ENCODE measurements at places on chromosomes 1 and 21.
A peak's percentile ranks its signal among the peaks of the same experiment; 100 is the strongest.

DNA sequence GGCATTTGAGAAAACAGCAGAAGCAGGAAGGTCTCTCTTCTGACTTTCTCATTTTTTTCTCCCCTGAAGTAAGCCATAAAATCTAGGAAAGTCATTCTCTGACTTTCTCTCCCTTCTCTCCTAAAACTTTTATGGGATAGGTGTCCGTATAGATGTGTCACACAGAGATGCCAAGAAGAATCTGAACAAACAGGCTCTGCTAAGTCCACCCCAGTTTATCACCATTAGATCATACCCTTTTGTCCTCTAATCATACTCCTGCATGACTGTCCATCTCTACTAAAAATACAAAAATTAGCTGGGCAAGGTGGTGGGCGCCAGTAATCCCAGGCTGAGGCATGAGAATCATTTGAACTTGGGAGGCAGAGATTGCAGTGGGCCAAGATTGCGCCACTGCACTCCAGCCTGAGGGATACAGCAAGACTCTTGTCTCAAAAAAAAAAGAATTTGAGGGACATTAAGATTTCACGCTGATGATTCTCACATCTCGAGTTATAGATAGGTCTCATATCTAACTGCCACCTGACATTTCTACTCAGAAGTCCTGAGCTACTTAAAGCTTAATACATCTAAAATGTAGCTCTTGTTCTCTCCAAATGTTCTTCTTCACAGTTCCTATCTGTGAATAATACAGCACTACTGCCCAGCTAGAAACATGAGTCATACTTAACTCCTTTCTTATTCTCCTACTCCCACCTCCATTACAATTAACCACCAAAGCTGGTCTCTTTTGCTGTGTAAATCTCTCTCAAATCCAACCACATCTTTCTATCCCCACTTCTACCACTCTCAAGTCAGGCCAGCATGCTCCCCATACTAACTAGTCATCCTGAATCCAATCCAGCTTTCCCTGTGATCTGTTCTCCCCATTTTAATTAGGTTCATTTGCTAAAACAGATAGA is 47.7 kb downstream of the ZNF644 start:
- peak; percentile 18 for DNase-seq

GRCh38 chr1:75632350-75632949 is 21.5 kb upstream of the SLC44A5 start:
- DNase-seq, result peak; percentile 44

DNA sequence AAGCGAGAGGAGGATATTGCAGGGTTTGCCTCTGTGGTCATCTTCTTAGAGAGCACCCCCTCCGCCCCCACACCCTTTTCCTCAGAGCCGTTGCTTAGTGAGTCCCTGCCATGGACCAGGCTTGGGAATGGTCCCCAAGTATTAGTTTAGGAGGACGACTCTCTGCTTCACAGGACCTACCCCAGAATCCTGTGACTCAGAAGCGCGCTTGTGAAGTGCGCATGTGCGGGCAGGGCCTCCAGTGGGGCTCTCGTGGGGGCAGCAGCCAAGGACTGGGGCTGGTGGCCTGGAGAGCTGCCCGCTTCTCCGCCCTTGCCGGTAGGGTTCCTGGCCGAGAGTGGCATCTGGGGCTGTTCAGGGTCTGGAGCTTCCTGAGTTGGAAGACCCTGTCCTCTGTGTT is 37.3 kb upstream of the HMGN1 start:
- DNase-seq, result no peak

DNA sequence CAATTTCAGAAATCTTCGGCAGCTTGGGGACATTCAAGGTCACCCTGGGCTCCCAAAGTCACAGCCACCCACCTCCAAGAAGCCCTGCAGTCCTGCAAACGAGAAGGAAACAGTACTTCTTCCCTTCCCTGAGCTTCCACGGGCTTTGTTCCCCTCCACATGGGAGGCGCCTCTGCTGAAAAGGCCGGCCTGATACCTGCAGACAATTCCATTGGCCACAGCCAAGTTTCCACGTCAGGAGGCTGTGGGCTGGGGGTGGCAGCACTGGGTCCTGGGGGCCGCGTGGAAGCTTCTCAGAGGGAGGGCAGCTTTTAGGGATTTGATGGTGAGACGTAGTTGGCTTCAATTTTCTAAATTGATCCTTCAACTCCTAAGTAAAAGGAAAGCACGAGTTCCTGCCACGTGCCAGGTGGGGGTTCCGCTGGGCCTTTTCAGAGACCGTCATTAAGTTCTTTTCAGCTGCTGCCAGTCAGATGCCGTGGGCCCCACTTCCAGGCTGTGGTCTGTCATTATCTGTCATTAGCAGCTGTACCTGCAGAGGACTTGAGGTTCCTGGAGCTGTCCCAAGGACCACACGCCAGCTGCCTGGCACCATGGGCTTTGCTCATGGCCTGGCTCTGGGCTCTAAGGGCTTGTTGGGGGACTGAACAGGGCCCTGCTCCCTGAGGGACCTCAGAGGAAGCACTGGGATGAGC is 98.7 kb downstream of the CRYAA start:
- DNase-seq, result no peak

GRCh38 chr1:228242409-228242808 is 34.6 kb downstream of the OBSCN start:
- no peak for DNase-seq

- DNase-seq, result peak; percentile 39
These were observed 172.5 kb upstream of the EDN2 start for GRCh38 chr1:41656825-41657500.

GRCh38 chr1:18927654-18928272 is 25.4 kb upstream of the ALDH4A1 start:
- peak; percentile 41 for DNase-seq

DNA sequence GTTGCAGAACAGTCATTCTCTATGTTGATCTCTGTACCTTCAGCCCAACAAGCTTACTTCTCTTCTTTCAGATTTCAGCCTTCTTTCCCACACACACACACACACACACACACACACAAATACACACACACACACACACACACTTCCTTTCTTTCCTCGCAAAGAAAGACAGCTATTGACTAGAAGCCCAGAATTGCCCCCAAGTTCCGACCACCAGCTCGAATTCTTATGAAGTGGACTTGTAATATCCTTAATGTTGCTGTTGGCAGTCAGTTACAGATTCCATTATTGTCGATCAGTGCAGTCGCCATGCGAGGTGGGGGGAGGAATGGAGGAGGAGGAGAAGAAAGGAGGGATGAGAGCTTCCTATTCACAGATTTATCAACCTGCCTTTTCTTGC is 125.5 kb downstream of the CLEC20A start:
- DNase-seq, result no peak

DNA sequence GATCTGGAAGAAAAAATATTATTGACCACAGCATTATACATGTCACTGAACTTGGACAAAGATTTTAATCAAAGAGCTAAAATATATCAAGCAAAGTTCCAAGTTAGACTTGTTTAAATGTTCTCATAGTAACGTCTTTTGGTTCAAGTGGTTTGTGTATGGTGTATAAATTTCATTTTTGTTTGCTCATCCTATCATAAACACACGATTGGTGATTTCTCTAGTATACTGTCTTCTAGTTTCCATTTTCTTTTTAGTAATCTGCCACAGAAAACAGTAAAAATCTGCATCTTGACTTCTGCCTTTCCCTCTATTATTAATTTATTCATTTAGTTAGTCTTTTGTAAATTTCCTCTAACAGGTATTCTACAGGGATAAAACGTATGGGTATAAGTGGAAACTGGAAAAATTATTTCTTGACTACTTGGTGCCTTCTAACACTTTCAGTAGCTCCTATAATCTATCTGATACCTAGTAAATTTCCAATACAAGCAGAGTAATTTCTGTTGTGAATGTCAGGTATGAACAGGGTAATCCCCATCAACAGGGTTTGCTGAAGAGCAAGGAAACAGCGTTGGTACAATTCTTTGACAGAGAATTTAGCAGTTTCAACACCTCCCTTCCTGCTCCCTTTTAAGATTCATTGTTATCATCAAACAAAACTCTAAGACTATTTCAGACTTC is 268.0 kb downstream of the PTPRC start:
- DNase-seq, result no peak
